ENCODE measurements at places on chromosomes 12 and 14. TPM values are rescaled to one million over a fixed set of nuclear protein-coding genes. Genes with fewer than 3 reads are reported as not detected.

DNA sequence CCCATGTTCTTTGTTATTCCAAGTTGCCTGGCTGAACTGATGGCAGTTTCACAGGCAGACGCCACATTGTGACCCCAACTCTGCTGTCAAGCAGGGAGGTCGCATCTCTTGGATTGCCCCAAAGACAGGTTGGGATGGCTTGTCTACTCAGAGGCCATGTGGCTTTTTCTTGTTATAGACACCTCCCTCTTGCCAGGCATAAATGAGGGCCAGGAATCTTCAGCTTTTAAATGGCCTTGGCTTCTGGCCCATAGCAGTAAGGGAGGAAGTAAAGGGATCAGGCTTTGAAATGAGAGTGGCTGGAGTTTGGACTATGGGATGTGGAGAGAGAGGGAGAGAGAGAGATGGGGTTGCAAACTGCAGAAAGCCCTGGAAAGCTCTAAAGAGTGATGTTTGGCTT is 215.0 kb downstream of the TBX5 start:
- H3K4me3 ChIP-seq = no peak overlapping the region
- H3K27ac ChIP-seq = no peak overlapping the region
- no peaks in the 10 kb centered on the region for H3K36me3 ChIP-seq
- peaks cover 4% of the 10 kb centered on the region for H3K27me3 ChIP-seq
- DNase-seq = no peak
- peaks cover 42% of the 10 kb centered on the region for H3K4me1 ChIP-seq

DNA sequence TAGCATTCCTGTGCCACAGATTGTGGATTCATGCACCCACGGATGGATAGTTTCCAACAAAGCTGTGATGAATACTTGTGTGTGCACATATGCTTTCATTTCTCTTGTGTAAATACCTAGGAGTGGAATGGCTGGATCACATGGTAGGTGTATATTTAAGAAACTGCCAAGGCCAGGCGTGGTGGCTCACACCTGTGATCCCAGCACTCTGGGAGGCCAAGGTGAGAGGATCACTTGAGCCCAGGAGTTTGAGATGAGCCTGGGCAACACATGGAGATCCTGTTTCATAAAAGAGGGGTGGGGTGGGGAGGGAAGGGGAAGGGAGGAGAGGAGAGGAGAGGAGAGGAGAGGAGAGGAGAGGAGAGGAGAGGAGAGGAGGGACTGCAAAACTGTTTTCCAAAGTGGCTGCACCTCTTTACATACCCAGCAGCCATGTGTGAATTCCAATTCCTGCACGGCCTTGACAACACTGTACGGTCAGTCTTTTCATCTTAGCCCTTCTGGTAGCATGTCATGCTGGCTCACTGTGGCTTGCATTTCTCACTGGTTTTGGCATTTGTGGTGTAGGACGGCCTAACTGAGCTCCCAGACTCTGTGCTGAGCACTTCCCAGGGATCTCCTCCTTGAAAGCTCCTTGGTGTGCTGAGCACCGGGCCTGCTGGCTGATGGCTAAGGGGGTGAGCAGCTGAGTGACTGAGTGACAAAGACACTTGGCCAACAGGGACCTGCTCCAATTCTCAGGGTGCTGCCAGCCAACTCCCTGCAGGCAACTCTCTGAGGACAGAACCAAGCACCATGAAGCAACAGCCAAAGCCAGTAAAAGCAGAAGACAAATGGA is 27.9 kb downstream of the SYNE3 start:
- no peak overlapping the region for H3K27ac ChIP-seq
- H3K36me3 ChIP-seq = no peaks in the 10 kb centered on the region
- H3K4me1 ChIP-seq = peaks cover 15% of the 10 kb centered on the region

DNA sequence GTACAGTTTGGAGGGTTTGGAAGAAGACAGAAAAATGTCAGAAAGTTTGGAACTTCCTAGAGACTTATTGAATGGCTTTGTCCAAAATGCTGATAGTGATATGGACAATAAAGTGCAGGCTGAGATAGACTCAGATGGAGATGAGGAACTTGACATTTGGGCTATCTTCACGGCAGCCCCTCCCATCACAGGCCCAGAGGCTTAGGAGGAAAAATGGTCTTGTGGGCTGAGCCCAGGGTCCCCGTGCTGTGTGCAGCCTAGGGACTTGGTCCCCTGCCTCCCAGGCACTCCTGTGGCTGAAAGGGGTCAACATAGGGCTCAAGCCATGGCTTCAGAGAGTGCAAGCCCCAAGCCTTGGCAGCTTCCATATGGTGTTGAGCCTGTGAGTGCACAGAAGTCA is 79.0 kb downstream of the CMAS start:
- H3K36me3 ChIP-seq = peaks cover 29% of the 10 kb centered on the region
- no peak overlapping the region for H3K27ac ChIP-seq
- H3K27me3 ChIP-seq = no peaks in the 10 kb centered on the region

DNA sequence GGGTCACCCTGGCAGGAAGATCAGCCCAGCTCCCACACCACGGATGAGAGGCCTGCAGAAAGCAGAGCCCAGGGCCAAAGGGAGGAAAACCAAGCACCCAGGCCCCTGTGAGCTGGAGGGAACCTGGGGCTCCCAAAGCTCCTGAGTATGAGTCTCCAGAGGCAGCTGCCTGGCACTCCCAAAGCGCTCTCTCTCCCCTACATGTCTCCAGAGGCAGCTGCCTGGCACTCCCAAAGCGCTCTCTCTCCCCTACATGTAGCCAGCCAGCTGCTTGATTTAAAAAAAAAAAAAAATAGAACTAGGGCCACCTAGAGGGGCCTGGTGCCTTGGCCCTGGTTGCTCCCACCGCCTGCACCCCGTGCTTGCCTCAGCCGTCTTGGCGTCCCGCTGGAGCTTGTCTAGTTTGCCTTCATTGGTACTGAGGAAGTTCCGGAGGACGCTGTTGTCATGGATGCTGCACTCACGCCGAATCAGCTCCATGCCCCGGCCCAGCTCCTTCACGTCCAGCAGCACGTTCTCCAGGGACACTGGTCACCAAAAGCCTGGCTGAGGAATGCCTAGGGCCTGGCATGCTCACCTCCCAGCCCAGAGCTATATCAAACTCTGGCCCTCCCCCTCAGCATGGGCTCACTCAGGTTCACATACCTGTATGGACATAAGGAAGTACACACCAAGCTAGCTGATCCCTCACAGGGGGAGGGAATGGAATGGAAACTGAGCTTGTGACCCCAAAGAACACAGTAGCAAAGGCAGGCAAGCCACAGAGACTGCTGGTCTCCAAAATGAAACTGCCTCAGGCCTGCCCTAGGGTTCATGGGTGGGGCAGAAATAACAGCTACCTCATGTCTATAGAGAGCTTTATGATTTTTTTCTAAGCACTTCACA is 24.7 kb downstream of the PRPF40B start:
- no peaks in the 10 kb centered on the region for H3K27me3 ChIP-seq
- H3K36me3 ChIP-seq = peaks cover 47% of the 10 kb centered on the region
- peaks cover 13% of the 10 kb centered on the region for H3K4me1 ChIP-seq
- peak overlapping the region; percentile 60 for H3K27ac ChIP-seq

DNA sequence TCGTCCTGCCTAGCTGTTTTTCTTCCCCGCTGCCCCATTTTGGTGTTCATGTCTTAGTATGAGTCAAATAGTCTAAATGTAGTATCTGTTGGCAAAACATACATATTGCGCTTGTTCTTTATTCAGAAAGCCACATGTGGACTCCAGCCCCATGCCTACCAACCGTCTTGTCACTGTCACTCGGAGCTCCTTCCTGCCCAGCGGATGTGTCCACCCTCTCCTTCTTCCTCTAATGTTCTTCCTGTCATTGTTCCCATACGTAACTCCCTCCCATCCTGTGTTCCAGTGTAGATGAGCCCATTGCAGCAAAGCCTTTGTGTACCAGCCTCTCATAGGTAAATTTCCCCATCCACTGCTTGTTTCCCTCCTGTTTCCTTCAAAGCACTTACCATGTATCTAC is 120.5 kb downstream of the TMX1 start:
- DNase-seq = no peak
- H3K36me3 ChIP-seq = no peaks in the 10 kb centered on the region
- no peak overlapping the region for H3K4me3 ChIP-seq
- no peaks in the 10 kb centered on the region for H3K27me3 ChIP-seq

Gene DCN
- 2.0 TPM for total RNA-seq

GRCh38 chr12:116692605-116693004 is 45.3 kb downstream of the SPRING1 start:
- H3K4me1 ChIP-seq = peaks cover 18% of the 10 kb centered on the region
- no peak for DNase-seq
- no peak overlapping the region for H3K4me3 ChIP-seq
- H3K27ac ChIP-seq = no peak overlapping the region

DNA sequence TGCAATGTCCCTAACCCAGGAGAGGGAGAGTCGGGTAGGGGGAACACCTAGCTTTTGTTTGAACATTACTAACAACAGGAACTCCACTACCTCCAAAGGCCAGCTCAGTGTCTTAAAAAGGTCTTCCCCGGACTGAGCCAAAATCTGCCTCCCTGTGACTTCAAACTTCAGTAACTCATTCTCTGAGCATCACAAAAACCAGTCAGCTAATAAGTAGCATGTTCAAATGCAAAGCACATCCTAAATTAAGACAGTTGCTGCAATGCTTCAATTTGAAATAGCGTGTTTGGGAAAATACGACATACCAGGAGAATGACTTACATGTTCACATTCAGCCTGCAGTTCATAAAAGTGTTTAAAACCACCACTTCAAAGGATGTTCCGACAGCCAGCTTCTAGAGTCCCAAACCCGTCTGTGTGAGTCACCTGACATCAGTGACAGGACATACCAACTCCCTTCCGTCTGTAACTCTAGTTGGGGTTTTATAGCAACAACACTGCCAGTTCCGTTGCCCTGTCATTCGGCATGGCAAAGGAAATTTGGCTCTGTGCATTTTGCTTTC is 13.0 kb downstream of the ZFP36L1 start:
- no peak overlapping the region for H3K27ac ChIP-seq
- peaks cover 15% of the 10 kb centered on the region for H3K4me1 ChIP-seq
- no peaks in the 10 kb centered on the region for H3K36me3 ChIP-seq
- DNase-seq = no peak
- no peak overlapping the region for H3K4me3 ChIP-seq

GRCh38 chr12:63766498-63766897 is 13.2 kb upstream of the RXYLT1 start:
- H3K36me3 ChIP-seq = 0 out of 2 replicates have a peak, but pooled peaks cover 10% of the 10 kb centered on the region
- DNase-seq = no peak
- no peaks in the 10 kb centered on the region for H3K4me1 ChIP-seq
- no peaks in the 10 kb centered on the region for H3K27me3 ChIP-seq

DNA sequence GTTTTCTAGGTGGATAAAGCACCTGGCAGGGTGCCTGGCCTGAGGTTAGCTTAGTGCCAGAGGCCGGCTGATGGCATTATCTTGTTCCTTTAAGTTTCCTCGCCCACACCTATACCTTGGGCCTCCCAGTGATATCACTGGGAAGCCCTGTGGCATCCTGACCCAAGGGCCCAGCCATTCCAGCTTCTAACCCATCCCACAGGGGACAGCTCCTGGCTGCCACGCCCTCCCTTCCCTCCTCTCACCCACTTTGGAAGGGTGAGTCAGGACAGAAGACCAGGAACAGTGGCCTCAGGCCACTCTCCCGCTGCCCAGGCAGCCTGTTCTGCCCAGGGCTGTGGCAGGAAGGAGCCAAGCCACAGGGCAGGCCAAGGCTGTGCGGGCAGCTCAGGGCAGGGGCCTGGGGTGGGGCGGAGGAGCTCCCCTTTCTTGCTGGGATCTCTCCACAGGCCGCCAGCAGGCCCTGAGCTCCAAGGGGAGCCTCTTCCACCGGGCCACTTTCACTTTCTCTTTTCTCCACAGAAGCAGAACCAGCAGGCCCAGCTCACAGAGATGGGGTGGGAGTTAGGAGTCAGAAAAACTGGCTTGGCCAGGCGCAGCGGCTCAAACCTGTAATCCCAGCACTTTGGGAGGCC is 75.1 kb downstream of the IRF2BPL start:
- no peaks in the 10 kb centered on the region for H3K27me3 ChIP-seq
- H3K4me3 ChIP-seq = no peak overlapping the region
- no peaks in the 10 kb centered on the region for H3K36me3 ChIP-seq
- peaks cover 64% of the 10 kb centered on the region for H3K4me1 ChIP-seq
- peak overlapping the region; percentile 45 for H3K27ac ChIP-seq
- no peak for DNase-seq

GRCh38 chr14:20792556-20792955 is 10.1 kb downstream of the RNASE1 start:
- no peak for DNase-seq
- H3K36me3 ChIP-seq = no peaks in the 10 kb centered on the region
- no peak overlapping the region for H3K4me3 ChIP-seq
- no peak overlapping the region for H3K27ac ChIP-seq

GRCh38 chr12:38465020-38465419 is 148.4 kb downstream of the ALG10B start:
- no peaks in the 10 kb centered on the region for H3K36me3 ChIP-seq
- H3K4me1 ChIP-seq = peaks cover 13% of the 10 kb centered on the region
- H3K4me3 ChIP-seq = no peak overlapping the region
- no peak overlapping the region for H3K27ac ChIP-seq
- no peaks in the 10 kb centered on the region for H3K27me3 ChIP-seq

DNA sequence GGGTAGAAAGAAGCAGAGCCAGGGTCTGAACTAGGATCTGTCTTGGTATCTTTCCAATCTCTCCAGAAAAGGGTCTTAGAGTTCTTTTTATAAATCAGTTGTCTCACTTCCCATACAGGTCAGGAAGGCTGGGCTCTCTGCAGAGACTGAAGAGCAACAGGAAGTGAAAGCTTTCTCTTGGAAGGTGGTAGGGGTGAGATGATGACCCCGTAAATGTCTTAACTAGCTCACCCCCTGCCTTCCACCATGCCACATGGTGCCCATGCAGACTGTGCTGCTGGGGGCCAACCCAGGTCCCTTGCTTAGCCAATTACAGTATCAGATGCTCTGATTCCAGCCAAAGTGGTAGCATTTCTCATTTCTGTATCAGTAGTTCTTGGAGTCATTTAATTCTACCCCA is 17.6 kb upstream of the RASSF8 start:
- H3K27me3 ChIP-seq = no peaks in the 10 kb centered on the region
- no peak overlapping the region for H3K4me3 ChIP-seq
- H3K4me1 ChIP-seq = peaks cover 33% of the 10 kb centered on the region
- H3K36me3 ChIP-seq = no peaks in the 10 kb centered on the region
- no peak for DNase-seq
- H3K27ac ChIP-seq = no peak overlapping the region

Gene CRIP1
- 9.0 TPM for total RNA-seq

All from WTC11 (cell line).